OCI-M1 (cell line): ENCODE measurements at places on chromosomes 4 and X.
A peak's percentile ranks its signal among the peaks of the same experiment; 100 is the strongest.

DNA sequence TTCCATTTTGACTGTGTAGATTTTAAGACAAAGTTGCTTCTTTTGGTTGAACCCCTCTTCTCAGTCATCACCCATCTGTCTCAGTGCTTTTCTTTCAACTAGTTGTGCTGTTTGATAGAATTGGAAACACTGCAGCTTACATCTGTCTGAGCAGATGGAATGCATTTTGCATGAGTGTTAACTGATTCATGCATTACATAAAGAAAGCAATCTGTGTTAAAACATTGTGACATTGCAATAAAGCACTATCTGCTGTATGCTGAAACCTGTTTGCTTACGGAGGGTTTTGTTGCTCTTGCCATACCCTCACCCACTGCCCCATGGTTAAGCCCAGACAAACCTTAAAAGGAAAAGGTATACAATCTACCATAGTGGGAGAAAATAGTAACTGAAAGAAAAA, 47.4 kb downstream of the NRK start:
- no peak for DNase-seq

DNA sequence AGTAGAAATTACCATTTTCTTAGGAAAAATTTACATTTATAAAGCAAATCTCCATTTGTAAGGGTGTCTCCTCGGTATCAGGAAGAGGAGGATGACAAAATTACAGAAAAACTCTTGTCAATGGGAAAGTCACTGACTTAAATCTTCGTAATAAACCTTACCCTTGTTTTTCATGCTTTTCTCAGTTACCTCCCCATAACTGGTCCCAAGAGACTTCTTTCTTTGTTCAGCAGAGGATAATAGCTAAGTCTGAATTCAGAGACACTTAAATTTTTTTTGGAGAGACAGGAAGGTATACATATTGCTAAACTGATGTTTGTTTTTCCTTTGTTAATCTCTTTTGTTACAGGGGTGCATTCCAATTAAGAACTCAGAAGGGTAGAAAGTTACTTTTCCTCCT, 125.5 kb upstream of the JADE1 start:
- DNase-seq: no peak

DNA sequence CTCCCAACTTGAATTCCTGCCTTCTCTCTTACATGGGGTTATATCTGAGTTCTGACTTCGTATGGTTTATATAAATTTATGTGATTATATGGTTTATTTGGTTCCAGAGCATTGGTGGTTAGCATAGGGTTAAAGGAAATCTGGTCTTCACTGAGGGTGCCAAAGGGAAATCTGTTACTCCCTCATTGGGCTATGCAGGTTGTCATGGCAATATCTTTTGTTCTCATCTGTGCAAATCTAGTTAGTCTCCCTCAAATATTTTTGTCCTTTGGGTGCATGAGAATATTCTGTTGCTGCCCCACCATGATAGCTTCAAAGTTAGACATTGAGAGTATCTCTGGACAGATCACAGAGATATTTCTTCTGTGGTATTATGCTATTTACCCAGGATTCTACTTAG, 71.8 kb upstream of the OTUD4 start:
- DNase-seq: no peak

GRCh38 chr4:71184195-71184781, 154.5 kb upstream of the SLC4A4 start:
- DNase-seq: peak; percentile 82

GRCh38 chrX:106484233-106484632, 127.5 kb upstream of the RADX start:
- DNase-seq: peak; percentile 84

DNA sequence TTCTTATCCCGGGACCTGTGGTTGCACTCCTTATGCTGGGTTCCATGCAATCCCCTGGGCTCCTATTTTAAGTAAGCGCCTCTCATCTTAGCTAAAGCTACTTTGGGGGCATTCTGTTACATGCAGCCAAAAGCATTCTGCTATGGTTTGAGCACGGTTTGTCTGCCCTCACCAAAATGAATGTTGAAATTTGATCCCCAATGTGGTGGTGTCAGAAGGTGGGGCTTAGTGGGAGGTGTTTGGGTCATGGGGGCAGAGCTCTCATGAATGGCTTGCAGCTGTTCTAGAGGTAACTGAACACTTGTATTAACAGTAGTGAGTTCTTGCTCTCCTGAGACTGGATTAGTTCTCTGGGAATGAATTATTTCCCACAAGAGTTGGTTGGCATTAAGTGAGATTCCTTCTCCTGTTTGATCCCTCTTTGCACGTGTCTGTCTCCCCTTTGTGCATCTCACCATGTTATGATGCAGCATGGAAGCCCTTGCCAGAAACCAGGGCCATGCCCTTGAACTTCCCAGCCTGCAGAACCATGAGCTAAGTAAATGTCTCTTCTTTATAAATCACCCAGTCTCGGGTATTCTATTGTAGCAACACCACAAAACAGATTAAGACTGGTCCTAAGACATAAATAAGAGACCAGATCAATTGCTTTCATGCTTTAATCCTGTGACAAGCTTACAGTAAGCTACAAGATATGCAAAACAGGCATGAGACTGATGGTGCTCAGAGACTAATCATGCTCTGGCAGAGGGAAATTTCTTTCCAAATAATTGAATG, 141.8 kb downstream of the TSPAN5 start:
- DNase-seq: no peak

DNA sequence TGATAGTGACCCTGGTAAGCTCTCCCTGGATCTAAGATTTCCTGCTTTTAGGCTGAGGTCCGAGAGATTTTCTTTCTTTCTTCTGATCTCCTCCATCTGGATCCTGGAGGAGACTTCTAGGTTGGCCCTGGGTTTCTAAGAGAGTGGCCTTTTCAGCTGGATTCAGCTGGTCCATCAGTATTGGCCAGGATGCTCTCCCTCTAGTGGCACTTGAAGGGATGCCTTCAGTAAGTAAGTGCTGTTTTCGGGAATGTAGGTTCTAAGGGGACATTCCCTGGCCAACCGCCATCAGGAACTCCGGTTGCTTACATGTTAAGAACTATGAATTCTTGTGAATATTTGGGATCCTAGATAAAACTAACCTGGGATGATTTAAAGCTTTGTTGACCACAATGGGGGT, 56.9 kb downstream of the SERTM2 start:
- peak; percentile 44 for DNase-seq

- DNase-seq: no peak
These were observed 380.5 kb downstream of the SH2D1A start for GRCh38 chrX:124726881-124727280.

GRCh38 chr4:85086721-85087120, 120.2 kb upstream of the WDFY3 start:
- DNase-seq: no peak

- peak; percentile 20 for DNase-seq
These were observed 42.7 kb downstream of the ASMT start for GRCh38 chrX:1657367-1658070.

DNA sequence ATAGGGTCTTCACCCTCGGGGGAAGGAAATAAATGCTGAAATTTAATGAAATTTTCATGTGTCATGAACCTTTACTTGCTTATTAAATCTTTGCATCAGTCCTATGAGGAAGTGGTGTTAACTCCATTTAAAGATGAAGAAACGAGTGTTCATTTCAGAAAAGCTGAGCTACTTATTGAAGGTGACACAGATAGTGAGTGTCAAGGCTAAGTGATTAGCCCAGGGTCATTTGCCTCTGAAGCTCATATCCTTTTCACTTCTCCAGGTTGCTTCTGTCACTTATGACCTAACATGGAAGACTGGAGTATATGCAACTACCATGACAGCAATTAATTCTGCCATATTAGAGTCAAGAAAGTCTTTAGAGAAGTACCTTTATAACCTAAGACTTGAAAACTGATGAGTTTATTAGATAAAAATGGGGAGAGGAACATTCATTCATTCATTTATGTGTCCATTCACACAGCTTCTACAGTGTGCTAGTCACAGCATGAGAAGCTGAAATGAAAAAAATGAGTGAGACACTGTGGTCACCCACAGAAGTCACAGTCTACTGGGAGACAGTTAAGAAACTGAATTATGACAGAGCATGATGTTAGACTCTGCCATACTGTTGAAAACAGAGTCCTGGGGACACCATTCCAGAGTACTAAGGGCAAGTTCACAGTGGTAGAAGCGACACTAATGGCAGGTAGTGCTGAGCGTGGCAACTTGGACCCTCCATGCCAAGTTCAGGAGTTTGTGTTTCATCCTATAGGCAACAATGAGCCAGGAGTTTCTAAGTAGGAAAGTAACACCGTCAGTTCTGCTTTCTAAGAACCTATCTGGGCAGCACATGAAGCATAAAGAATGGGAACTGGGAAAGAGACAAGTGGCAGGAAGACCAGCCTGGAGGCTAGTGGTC, 21.3 kb downstream of the ALPK1 start:
- DNase-seq: no peak

DNA sequence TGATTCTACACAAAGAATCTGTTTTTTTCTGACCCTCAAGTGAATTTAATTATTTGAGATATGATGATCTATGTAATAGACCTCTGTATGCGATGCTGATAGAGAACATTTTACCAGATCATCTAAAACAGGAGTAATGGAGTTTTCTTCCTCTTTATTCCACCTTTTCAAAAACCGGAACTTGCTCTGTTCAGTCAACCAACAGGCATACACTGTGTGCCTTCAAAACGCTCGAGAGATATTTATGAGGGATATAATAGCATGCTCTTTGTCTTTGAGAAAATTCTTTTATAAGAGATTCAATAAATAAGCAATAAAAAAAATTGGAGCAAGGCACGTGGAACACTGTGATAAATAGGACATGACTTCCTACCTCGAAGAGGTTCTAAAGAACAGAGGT, 2.0 kb downstream of the NYX start:
- DNase-seq: peak; percentile 67

GRCh38 chrX:65874110-65874509, 165.8 kb downstream of the VSIG4 start:
- DNase-seq: no peak

GRCh38 chr4:27056281-27056680, 195.6 kb downstream of the STIM2 start:
- no peak for DNase-seq

DNA sequence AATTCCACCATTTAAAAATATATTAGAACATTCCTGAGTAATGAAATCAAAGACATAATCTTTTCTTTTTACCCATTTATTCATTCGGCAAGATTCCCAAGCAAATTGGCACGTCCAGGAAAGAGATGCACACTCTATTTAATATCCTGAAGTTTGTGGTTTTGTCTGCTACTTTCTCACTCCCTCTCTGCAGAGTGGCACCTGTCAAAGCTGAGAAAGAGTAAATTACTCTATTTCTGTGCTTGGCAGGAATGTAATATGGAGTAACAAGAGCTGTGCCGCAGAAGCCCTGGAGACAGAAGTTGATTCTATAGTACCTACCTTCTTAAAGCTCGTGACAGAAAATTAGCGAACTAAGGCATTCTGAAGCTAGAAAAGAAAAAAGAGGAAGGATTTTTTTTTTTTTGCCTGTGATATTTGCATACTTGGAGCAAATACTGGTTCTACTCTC, 5.5 kb downstream of the GSTCD start:
- peak; percentile 89 for DNase-seq

GRCh38 chr4:85676050-85676425, 201.1 kb downstream of the ARHGAP24 start:
- no peak for DNase-seq

GRCh38 chrX:46587158-46587557, 13.6 kb downstream of the CHST7 start:
- DNase-seq: no peak

- no peak for DNase-seq
These were observed 51.0 kb downstream of the AGA start for GRCh38 chr4:177391287-177391686.

- DNase-seq: no peak
These were observed 68.7 kb downstream of the KLHL8 start for GRCh38 chr4:87151730-87152129.
